ENCODE measurements at places on chromosomes 5 and 9.
A peak's percentile ranks its signal among the peaks of the same experiment; 100 is the strongest.

GRCh38 chr5:75675783-75676182 is 41.5 kb downstream of the POC5 start:
- no peak for DNase-seq

- DNase-seq = no peak
Measured at GRCh38 chr5:5350101-5350500, 72.4 kb upstream of the ICE1 start.

- DNase-seq = no peak
Measured at GRCh38 chr9:127531676-127532075, 80.4 kb downstream of the LRSAM1 start.

DNA sequence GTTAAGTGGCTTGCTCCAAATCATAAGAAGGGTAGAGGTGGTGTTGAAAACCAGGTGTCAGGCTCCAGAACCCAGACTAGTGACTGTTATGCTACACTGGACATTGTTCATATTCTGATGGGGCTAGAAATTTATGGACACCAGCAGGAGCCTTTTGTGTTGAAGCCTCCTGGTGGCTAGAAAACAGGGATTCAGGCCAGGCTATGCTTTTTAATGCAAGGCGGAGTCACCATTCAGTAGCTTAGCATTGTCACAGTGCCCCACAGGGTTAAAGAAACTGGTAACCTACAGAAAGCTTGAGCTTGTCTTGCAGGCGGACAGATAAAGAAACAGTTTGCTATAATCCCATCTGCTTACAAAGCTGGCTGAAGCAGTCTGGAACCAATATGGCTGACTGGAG is 23.0 kb upstream of the GOLM1 start:
- no peak for DNase-seq

GRCh38 chr9:116990592-116990991 is 303.5 kb downstream of the TRIM32 start:
- no peak for DNase-seq

GRCh38 chr5:124477577-124477976 is 268.9 kb downstream of the ZNF608 start:
- DNase-seq = no peak

DNA sequence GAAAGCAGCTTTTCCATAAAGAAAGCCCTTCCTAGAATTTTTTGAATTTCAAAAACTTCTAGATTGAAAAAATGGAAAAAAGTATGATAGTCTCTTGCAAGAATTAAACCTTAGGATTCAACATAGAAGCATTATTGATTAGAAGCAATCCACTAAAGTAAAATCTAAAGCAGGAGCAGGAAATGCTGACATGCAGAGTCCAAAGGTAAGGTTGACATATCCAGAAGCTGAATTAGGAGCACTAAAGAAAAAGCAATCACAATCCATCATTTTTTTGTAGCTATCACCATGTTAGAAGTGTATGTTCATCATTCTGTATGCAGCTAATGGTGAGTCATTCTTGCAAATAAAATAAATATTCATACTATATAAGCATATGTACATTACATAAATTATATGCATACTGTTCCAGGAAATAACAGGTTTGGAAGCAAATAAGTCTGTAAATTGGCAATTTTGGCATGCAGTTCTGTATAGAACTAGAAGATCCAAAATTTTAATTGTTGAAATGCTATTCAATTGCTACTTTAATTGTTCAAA is 39.4 kb upstream of the RNF180 start:
- DNase-seq = no peak

- DNase-seq = no peak
Measured at GRCh38 chr5:32600054-32600622, 14.8 kb downstream of the SUB1 start.

- DNase-seq = no peak
Measured at GRCh38 chr5:79135790-79136553, 24.4 kb downstream of the BHMT start.

- DNase-seq = no peak
Measured at GRCh38 chr9:77582525-77582924, 65.6 kb downstream of the GNA14 start.

DNA sequence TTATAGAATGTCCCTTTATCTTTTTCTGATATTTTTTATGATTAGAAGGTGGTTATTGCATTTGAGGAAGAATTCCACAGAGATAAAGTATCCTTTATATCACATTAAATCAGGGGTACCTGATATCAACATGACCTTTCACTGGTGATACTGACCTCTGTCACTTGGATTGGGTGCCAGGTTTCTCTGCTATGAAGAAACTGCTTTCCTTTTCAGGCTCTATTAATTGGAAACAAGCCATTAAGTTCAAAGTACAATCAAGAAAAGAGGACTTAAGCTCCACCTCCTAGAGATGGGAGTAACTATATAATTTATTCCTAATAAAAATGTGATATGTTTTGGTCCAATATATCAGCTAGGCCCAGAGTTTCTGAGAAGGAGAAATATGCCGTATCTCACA is 514.6 kb upstream of the TYRP1 start:
- DNase-seq = no peak

GRCh38 chr5:159048298-159048697 is 51.4 kb downstream of the EBF1 start:
- no peak for DNase-seq

DNA sequence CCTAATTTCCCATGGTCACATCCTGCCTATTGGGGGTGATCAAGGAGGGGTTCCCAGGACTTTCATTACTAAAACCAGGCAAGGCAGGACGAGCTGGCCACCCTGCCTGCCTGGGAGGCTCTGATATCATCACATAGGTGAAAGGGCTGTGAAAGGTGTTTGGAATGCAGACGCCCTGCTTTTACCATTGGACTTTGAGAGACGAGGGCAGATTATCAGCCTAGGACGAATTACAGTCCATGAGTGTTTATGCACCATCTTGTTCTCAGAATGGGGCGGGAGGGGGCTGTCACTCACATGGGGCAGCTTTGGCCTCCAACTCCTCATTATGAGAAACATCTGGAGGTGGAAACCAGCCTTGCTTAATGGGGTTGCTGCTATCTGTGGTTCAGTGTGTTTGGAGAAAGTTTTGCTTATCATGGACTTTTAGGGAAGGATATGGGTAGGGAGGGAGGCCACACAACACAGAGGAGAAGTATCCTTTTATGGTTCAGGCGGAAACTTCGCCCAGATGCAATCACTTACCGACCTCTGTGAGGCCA is 69.8 kb upstream of the UBTD2 start:
- no peak for DNase-seq

GRCh38 chr5:153039501-153039900 is 451.0 kb upstream of the GRIA1 start:
- DNase-seq = no peak

GRCh38 chr5:152505442-152506042 is 100.5 kb upstream of the NMUR2 start:
- DNase-seq = no peak

GRCh38 chr5:78612227-78613150 is 36.1 kb downstream of the LHFPL2 start:
- DNase-seq = no peak

- no peak for DNase-seq
Measured at GRCh38 chr9:121699571-121700164, 48.2 kb downstream of the DAB2IP start.

DNA sequence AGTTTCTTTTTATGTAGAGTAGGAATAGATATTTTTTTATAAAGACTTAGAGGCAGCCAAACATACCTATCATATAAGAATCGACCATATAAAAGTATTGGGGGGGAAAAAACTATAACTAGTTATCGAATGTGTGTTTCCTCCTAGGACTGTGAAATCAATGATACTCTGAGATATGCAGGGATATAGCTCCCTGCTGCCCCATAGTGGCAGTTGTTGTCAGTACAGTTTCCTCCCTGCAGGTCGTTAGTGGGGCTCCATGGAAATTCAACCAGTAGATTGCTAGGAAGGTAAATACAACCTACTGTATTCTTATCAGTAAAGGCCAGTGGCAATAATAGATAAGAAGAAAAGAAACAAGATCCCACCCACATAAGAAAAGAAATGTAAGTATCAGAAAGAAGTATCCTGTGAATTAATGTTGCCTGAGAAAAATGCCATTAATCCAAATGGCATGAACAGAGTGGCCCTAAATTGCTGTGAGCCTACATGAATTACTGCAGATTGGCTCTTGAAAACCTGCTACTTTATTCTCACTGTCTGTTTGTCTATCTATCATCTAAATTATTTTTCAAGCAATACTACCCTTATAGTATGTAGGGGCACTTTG is 136.9 kb upstream of the FBN2 start:
- DNase-seq = no peak

- DNase-seq = no peak
Measured at GRCh38 chr9:126261584-126262356, 64.9 kb upstream of the MVB12B start.

DNA sequence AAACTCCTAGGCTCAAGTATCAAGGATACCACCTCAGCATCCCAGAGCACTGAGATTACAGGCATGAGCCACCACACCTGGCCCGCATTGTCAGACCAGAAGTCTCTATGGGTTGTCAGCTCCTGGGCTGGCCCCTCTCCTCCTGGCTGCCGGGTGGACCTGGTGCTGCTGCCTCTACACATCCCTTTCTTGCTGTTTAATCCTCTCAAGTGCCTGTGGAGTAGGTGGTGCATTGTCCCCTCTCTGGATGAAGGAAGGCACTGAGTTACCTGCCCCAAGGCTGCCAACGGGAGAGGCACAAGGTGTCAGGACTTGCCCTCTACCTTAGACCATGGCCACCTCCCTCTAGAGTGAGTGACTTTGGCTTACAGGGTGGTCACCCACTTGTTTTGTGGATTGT is 37.4 kb downstream of the PHF2 start:
- DNase-seq = peak; percentile 79

DNA sequence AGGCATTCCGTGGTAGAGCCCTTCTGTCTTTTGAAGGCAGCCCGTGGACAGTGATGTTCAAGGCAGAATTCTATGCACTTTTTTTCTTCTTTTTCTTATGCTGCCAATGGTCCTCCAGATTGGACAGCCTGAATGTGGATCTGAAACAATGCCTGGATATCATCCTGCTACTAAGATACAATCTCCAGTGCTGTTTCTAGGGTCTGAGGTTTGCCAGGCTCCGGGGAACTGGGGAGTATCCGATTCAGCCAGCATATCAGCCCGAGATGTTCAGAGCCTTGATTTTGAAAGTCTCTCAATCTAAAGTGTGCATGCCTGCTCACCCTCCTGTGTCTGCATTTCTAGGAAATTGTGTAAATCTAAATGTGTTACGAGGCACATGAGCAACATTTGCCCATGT is 103.8 kb upstream of the WWC1 start:
- no peak for DNase-seq

DNA sequence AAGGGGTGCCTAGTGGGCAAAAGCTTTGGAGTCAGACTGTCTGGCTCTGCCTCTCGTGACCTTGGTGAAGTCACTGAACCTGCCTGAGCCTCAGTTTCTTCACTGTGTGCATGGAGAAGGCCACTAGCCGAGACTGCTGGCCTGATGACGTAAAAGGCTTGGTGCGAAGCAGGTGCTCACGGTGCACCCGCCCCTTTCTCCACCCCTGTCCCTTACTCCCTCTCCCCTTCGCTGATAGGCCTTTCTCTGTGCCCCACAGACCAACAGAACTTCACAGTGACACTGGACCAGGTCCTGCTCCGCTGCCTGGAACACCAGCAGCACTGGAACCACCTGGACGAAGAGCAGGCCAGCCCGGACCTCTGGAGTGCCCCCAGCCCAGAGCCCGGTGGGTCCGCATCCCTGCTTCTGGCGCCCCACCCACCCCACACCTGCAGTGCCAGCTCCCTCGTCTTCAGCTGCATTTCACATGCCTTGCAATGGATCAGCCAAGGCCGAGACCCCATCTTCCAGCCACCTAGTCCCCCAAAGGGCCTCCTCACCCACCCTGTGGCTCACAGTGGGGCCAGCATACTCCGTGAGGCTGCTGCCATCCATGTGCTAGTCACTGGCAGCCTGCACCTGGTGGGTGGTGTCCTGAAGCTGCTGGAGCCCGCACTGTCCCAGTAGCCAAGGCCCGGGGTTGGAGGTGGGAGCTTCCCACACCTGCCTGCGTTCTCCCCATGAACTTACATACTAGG is 10.4 kb downstream of the FPGS start:
- no peak for DNase-seq

GRCh38 chr5:181084621-181085195 is 44.6 kb downstream of the BTNL9 start:
- peak; percentile 93 for DNase-seq

DNA sequence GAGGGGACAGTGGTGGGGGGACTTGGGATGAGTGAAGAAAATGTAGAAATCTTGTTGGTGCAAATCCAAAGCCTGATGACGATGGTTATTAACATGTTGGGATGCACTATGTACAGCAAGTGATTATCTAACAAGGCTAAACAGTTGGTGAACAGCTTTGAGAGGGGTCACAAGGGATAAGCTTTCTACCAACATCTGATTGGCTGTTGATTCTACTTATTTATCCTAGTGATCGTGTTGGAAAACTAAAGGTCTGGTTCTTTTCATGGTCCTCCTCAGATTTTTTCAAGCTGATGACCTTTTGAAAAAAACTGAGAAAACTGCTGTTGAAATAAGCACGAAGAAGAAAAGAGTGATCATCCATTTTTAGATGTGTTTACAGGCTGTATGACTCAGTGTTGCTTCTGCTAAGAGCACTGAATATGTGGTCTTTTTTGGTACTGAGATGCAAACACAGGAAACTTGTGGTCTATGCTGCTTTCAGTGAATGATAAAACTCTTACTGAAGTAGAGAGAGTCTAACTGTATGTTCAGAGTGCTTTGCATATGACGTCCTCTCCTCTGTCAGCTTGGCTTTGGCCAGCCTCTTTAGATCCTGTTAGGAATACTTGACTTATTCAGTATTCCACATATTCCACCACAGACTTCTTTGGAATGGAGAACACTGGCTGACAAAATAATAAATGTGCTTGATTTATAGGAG is 174.8 kb downstream of the SLF1 start:
- DNase-seq = no peak

DNA sequence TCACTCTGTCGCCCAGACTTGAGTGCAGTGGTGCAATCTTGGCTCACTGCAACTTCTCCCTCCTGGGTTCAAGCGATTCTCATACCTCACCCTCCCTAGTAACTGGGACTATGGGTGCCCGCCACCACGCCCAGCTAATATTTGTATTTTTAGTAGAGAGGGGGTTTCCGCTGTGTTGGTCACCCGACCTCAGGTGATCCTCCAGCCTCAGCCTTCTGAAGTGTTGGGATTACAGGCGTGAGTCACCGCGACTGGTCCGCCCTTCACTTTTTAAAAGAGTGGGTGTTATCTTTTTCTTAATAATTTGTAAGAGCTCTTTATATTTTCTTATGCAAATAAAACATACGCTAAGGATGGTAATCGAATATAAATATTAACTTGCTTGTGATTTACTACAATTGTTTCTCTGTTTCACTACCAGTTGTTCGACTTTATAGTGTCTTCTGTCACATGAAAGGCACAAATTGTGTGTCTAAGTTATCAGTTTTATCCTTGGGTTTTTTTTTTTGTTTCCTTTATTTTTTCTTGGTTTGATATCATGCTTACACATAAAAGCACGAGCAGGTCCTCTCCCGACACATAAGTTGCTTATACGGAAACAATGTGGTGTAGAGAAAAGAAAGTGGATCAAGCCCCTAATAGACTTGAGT is 1.9 kb upstream of the GPBP1 start:
- DNase-seq = no peak

- DNase-seq = no peak
Measured at GRCh38 chr5:81044868-81045267, 84.7 kb downstream of the RASGRF2 start.

Measured in vagina (tissue), 2 donors.